ENCODE measurements at places on chromosomes 11 and 22.
A peak's percentile ranks its signal among the peaks of the same experiment; 100 is the strongest.

DNA sequence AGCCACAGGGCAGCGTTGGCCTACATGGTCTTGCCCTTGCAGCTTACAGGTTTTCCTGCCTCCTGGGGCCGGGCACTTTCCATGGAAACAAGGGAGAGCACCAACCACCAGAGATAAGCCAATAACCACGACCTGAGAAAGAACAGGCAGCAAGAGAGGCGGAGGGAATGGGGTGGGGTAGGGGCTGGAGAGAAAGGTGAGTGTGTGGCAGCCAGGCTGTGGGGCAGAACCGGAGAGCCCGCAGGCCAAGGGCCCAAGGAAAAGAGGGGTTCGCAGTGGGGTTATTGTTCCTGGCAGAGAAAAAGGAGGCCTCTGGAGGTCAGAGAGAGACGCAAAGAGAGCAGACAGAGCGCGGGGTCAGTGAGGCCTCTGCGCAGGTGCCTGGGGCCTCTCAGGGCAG lies 33.2 kb downstream of the LRRC74B start:
- DNase-seq: no peak

- no peak for DNase-seq
Measured at GRCh38 chr11:32820497-32820896, 9.2 kb upstream of the PRRG4 start.

GRCh38 chr22:29457730-29458129 lies 19.3 kb downstream of the RFPL1 start:
- DNase-seq: peak; percentile 66

- DNase-seq: no peak
Measured at GRCh38 chr11:11171854-11172253, 181.2 kb downstream of the CSNK2A3 start.

DNA sequence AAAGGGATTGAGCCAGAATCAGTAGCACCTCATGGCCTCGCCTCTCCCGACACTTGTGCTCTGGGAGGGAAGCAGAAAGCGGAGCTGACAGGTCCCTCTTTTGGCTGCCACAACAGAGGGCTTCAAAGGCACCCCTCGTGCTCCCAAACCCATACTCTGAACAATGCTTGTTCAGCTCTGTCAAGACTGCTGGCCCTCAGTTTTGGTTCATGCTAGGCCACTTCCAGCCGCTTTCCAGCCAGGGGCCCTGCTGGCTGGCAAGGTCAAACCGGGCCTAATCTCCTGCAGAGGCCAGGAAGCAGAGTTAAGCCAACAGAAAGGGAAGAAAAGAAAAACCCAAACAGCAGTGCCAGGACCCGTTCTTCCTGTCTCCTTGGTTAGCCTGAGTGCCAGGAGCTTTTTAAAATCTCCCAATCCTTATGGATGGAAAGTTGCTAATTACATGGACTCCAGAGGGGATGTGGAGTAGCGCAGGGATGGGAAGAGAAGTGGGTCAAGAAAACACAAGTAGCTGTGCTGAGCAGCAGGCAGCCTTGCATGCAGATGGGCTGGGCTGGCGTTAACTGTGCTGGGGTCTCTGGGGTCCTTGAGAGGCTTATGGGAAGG lies 150.6 kb downstream of the GRIK4 start:
- DNase-seq: no peak

DNA sequence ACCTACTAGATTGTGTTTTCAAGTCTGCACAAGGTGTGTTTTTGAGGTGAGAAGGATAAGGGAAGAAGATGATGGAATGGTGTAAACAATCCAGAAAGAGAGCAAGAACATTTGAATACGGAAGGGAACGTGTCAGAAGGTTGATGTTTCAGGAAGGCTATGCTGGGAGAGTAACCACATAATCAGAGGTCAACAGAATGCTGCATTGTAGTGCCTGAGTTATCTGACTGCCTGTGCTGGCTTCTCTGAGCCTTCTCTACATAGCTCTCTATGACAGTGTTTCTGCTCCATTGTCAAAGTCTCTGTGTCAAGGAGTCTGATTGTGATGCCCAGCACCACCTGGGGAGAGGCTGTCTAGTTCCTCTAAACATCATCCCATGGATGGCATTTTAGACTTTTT lies 74.1 kb downstream of the CYB5R2 start:
- no peak for DNase-seq

GRCh38 chr11:27795955-27796861 lies 96.0 kb upstream of the BDNF start:
- DNase-seq: peak; percentile 3

GRCh38 chr11:86488553-86488952 lies 113.9 kb downstream of the CCDC81 start:
- DNase-seq: no peak

Measured in iris pigment epithelial cell (primary cell).